Immature natural killer cell (primary cell): ENCODE measurements at places on chromosomes 7 and 10.

- peaks cover 2% of the 10 kb centered on the region for H3K27me3 ChIP-seq
- DNase-seq = no peak
- H3K36me3 ChIP-seq = no peaks in the 10 kb centered on the region
- H3K27ac ChIP-seq = no peak overlapping the region
- no peak overlapping the region for H3K4me3 ChIP-seq
Observed at GRCh38 chr7:3493499-3493898, 192.4 kb downstream of the SDK1 start.

DNA sequence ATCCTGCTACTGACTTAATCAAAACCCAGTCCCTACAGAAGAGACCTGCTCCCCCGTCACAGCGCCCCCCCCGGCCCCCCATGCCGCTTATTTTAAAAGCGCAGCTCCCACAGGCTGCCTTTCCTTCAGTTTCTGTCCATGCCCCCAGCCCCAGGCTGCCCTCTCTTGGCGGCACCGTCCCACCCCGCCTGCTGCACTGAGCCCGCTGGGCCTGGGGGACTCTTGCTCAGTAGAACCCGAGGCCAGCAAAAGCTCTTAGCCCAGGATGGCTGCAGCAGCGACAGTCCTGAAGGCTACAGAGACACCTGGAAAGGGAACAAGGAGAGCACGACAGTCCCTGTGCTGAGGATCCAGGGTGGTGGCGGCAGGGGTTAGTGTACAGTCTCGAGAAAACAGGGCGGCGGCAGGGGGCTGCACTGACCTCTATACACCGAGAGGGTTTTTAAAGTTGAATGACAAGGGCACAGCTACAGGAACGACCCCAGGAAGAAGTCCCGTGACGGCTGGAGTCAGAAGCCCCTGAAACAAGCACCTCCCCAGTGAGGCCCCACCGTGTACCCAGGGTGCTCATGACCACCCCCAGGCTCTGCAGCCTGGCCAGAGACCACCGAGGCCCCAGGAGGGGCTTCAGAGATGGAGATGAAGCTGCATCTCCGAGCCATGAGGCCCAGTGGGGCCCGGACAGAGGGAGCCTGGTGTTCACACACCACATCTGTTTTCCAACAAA lies 54.4 kb downstream of the ZRANB1 start:
- peaks cover 17% of the 10 kb centered on the region for H3K4me1 ChIP-seq
- no peak overlapping the region for H3K27ac ChIP-seq
- peaks cover 40% of the 10 kb centered on the region for H3K27me3 ChIP-seq

DNA sequence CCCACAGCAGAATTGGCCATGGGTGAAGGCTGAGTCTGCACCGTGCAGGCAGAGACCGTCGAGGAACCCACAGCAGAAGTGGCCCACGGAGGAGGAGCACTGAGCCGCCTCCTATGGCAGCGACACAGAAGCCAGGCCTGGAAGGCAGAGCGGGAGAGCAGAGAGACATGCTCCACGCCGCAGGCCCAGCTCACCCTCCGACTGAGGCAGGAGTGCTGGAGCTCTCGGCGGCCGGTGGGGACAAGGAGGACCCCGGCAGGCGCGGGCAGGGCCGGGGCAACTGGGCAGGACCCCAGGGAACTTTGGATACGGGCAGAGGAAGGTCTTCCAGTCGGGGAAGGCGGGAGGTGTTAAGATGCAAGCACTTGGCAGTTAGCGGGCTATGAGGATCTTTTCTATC lies 420.4 kb downstream of the DNAJB6 start:
- DNase-seq = no peak
- no peak overlapping the region for H3K4me3 ChIP-seq
- no peaks in the 10 kb centered on the region for H3K4me1 ChIP-seq
- H3K27ac ChIP-seq = no peak overlapping the region
- no peaks in the 10 kb centered on the region for H3K27me3 ChIP-seq
- no peaks in the 10 kb centered on the region for H3K36me3 ChIP-seq

DNA sequence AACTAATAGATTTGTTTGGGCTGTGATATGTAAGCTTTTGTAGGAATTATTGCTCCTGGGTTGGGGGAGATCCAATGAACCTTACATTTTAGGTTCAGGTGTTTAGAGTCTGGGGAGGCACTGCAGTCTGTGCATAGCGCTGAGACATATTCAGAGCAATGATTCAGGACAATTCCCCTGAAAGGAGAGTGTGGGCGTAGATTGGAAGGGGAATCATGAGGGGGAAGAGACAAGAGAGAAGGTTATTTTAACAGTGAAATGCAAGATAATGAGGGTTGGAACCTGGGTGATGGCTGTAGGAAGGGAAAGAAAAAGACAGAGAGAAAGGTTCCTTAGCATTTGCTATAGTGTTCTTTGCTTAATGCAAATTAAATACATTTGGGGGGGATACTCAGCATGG lies 1013.4 kb downstream of the REEP3 start:
- no peaks in the 10 kb centered on the region for H3K27me3 ChIP-seq
- no peak for DNase-seq
- H3K27ac ChIP-seq = no peak overlapping the region
- H3K4me1 ChIP-seq = no peaks in the 10 kb centered on the region
- peaks cover 1% of the 10 kb centered on the region for H3K36me3 ChIP-seq

- H3K4me3 ChIP-seq = peak overlapping the region; percentile 83
- DNase-seq = peak; percentile 29
- H3K27me3 ChIP-seq = peaks cover 11% of the 10 kb centered on the region
- H3K36me3 ChIP-seq = peaks cover 11% of the 10 kb centered on the region
Observed at GRCh38 chr10:61941202-61941681, 39.7 kb downstream of the ARID5B start.

- H3K27me3 ChIP-seq = no peaks in the 10 kb centered on the region
- no peak for DNase-seq
- H3K27ac ChIP-seq = no peak overlapping the region
- H3K4me3 ChIP-seq = no peak overlapping the region
Observed at GRCh38 chr7:126302639-126303038, 950.1 kb downstream of the GRM8 start.

DNA sequence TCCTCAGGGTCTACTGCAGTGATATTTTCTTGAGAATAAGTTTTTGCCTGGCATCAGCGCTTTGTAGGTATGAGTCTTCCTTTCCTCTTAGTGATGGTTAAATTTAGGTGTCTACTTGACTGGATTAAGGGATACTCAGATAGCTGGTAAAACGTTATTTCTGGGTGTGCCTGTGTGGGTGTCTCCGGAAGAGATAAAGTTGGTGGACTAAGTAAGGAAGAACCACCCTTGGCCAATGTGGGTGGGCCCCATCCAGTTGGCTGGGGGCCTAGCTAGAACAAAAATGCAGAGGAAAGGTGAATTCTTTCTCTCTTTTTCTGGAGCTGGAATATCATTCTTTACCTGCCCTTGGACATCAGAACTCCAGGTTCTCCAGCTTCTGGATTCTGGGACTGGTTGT lies 138.8 kb downstream of the ADCYAP1R1 start:
- no peaks in the 10 kb centered on the region for H3K4me1 ChIP-seq
- H3K27me3 ChIP-seq = no peaks in the 10 kb centered on the region
- H3K27ac ChIP-seq = no peak overlapping the region
- H3K4me3 ChIP-seq = no peak overlapping the region

GRCh38 chr7:139345042-139345441 lies 3.9 kb downstream of the FMC1 start:
- no peak for DNase-seq
- no peak overlapping the region for H3K4me3 ChIP-seq

- no peaks in the 10 kb centered on the region for H3K27me3 ChIP-seq
- DNase-seq = no peak
- H3K36me3 ChIP-seq = peaks cover 28% of the 10 kb centered on the region
Observed at GRCh38 chr10:86918022-86918471, 39.4 kb downstream of the MMRN2 start.

GRCh38 chr7:135672560-135673359 lies 10.4 kb downstream of the STMP1 start:
- peaks cover 24% of the 10 kb centered on the region for H3K36me3 ChIP-seq
- no peak overlapping the region for H3K27ac ChIP-seq
- no peak overlapping the region for H3K4me3 ChIP-seq
- DNase-seq = no peak
- no peaks in the 10 kb centered on the region for H3K27me3 ChIP-seq

- no peak overlapping the region for H3K27ac ChIP-seq
- no peaks in the 10 kb centered on the region for H3K27me3 ChIP-seq
- no peaks in the 10 kb centered on the region for H3K36me3 ChIP-seq
- H3K4me1 ChIP-seq = no peaks in the 10 kb centered on the region
- no peak for DNase-seq
Observed at GRCh38 chr10:131074682-131075081, 236.8 kb downstream of the TCERG1L start.

DNA sequence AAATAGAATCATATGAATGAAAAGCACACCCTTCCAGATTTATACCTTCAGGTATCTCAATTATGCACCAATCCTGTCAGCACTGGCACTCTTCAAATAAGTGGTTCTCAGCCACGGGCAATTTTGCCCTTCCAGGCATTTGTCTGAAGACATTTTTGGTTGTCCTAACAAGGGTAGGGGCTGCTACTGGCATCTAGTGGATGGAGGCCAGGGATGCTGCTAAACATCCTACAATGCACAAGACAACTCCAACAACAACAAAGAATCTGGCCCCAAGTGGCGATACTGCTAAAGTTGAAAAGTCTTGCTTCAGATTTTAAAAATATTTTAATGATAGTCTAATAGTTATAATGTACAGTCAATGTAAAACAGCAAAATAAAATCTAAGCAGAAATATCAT lies 16.1 kb downstream of the CCDC186 start:
- peaks cover 9% of the 10 kb centered on the region for H3K4me1 ChIP-seq
- H3K4me3 ChIP-seq = no peak overlapping the region
- DNase-seq = no peak
- no peak overlapping the region for H3K27ac ChIP-seq

- no peak overlapping the region for H3K4me3 ChIP-seq
- peaks cover 8% of the 10 kb centered on the region for H3K27me3 ChIP-seq
- H3K36me3 ChIP-seq = no peaks in the 10 kb centered on the region
- no peak for DNase-seq
- H3K4me1 ChIP-seq = no peaks in the 10 kb centered on the region
Observed at GRCh38 chr10:28012990-28013515, 14.2 kb upstream of the ODAD2 start.

GRCh38 chr7:68247126-68247525 lies 1250.5 kb downstream of the TYW1 start:
- H3K4me1 ChIP-seq = no peaks in the 10 kb centered on the region
- H3K27ac ChIP-seq = no peak overlapping the region
- peaks cover 2% of the 10 kb centered on the region for H3K27me3 ChIP-seq
- no peak for DNase-seq
- H3K36me3 ChIP-seq = peaks cover 6% of the 10 kb centered on the region
- no peak overlapping the region for H3K4me3 ChIP-seq

DNA sequence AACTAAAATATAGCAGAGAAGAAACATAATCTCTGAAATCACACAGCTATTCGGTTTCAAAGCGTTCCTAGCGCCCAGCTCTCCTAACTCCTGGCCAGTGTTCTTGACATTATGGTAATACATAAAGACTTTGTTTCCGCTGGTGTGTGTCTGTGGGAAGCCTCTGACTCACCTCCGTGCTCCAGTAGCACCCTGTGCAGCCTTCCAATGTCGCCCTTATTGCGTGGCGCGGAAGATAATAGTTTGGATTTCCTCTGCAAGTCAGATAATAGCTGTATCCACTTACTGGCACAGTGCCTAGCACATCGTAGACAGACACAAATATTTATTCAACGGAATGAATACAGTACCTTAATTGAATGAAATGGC lies 570 bp downstream of the BMS1 start:
- peak overlapping the region; percentile 98 for H3K27ac ChIP-seq
- no peak for DNase-seq
- peak overlapping the region; percentile 100 for H3K4me3 ChIP-seq
- H3K27me3 ChIP-seq = peaks cover 12% of the 10 kb centered on the region
